ENCODE measurements at places on chromosomes 16 and 17. TPM values are rescaled to one million over a fixed set of nuclear protein-coding genes. Genes with fewer than 3 reads are reported as not detected.

The SLFN14 gene
- total RNA-seq: not detected

The NEUROD2 gene
- not detected for total RNA-seq

The HEATR9 gene
- total RNA-seq: not detected

The SCGB1C2 gene
- total RNA-seq: not detected

The ZFP3 gene
- 9.6 TPM for total RNA-seq

The OTOP2 gene
- not detected for total RNA-seq

The FBXW10B gene
- 0.84 TPM for total RNA-seq

The VPS9D1 gene
- 11.1 TPM for total RNA-seq

The ICAM2 gene
- 38.0 TPM for total RNA-seq

The TMC8 gene
- 4.3 TPM for total RNA-seq

The WFDC1 gene
- total RNA-seq: 1.5 TPM

The TVP23A gene
- 0.41 TPM for total RNA-seq

The TMEM235 gene
- total RNA-seq: not detected

The HOXB1 gene
- not detected for total RNA-seq

The ACOX1 gene
- total RNA-seq: 80.9 TPM

The TBC1D26 gene
- total RNA-seq: not detected

The DNAI2 gene
- total RNA-seq: not detected

The SP6 gene
- total RNA-seq: 0.19 TPM

The GCGR gene
- total RNA-seq: not detected

All from Right ventricle myocardium inferior (tissue), 1 donor.